G401 (cell line): ENCODE measurements at places on chromosomes 11 and 22. TPM values are rescaled to one million over a fixed set of nuclear protein-coding genes. Genes with fewer than 3 reads are reported as not detected.

The TRIM22 gene
- total RNA-seq = 1.3 and 1.7 TPM in 2 replicates

The AHNAK gene
- 161 and 197 TPM in 2 replicates for total RNA-seq

The SMTNL1 gene
- not detected in 2 replicates for total RNA-seq

The IGSF22 gene
- total RNA-seq = not detected in 2 replicates

The RRP8 gene
- 20.3 and 22.2 TPM in 2 replicates for total RNA-seq
